ENCODE measurements at places on chromosomes 6 and 20. TPM values are rescaled to one million over a fixed set of nuclear protein-coding genes. Genes with fewer than 3 reads are reported as not detected.

The RXRB gene
- 34.4 TPM for total RNA-seq

The ZBTB12 gene
- 2.9 TPM for total RNA-seq

The OPN5 gene
- total RNA-seq: not detected

The RCAN2 gene
- total RNA-seq: 4.0 TPM

GRCh38 chr6:38640216-38640909 lies 634 bp upstream of the BTBD9 start:
- peak; percentile 27 for DNase-seq

DNA sequence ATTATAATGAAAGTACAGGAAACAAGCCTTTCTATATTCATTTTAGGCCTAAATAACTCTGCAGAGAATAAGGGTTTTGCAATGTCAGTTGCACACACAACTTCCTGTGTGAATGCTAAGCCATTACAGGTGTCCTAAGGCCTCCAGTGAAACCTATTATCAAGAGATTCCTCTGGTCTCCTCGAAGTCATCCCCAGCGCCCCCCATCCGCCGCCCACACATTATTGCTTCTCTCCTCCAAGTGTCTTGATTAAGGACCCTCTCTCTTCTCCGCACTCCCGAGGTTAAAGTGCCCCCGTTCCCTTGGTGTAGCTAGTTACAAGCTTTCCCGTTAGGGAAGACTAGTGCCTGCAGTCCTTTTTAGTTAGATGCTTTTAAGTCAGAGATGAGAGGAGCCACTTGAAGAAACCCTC lies 1.3 kb downstream of the HIVEP2 start:
- peak; percentile 30 for DNase-seq

GRCh38 chr6:168304752-168305015 lies 14.9 kb downstream of the DACT2 start:
- DNase-seq: no peak

Data from left colon (tissue), 2 donors.